ENCODE measurements at places on chromosomes 2 and 18.
A peak's percentile ranks its signal among the peaks of the same experiment; 100 is the strongest.

DNA sequence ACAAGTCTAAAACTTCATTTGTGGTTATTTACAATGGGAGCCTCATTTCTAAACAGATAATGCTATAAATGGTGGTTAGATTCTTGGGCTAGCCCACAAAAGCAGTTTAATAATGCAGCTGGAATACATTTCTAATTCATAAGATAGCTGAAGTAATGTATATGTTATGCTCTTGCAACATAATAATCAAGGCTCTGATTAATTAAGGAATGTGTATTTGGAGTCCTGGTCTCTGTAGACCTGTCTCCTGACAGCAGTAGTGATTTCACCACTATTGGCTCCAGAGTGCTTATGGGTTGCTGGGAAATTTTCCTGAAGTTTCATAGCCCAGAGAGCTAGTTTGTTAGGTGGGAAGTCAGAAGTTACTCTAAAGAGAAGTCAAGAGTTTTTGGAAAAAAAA is 21.3 kb upstream of the CDC42EP3 start:
- no peak for DNase-seq

DNA sequence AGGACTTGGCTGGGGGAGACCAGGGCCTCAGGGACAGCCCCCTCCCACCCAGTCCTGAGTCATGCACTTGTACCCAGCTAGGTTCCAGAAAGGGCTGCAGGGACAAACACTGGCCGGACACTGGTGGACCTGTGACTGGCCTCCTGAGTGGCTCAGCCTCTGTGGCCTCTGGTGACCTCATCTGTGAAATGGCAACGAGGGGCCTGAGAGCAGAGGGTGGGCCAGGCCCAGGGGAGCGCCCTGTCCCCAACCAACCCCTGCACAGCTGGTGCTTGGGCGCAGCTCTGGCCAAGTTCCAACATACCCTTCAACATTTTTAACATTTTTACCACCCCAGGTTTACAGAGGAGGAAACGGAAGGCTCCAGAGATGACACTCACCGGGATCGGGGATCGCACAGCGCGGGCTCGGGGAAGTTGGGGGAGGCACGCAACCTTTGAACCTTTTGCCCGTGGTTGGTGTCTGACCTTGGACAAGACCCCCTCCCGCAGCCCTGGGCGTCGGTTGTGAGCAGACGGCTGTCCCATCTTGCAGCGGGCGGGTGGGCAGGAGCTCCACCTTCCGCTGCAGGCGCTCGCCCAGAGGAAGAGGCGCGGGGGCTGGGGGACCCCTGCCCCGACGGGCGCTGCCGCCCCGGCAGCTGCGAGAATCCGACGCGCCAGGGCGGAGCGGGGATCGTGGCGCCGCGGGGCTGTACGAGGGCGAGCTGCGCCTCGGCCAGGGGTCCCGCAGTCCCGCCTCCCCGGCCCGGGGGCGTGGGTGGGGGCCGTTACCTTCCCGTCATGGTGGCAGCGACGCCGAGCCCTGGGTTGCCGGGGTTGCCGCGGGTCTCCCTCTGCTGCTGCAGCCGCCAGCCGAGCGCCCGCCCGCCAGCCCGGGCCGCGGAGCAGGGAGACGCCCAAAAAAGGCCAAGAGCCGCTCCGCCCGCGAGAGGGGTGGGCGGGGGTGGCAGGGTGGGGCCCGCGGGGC is 805 bp downstream of the LIMS2 start:
- DNase-seq = no peak

DNA sequence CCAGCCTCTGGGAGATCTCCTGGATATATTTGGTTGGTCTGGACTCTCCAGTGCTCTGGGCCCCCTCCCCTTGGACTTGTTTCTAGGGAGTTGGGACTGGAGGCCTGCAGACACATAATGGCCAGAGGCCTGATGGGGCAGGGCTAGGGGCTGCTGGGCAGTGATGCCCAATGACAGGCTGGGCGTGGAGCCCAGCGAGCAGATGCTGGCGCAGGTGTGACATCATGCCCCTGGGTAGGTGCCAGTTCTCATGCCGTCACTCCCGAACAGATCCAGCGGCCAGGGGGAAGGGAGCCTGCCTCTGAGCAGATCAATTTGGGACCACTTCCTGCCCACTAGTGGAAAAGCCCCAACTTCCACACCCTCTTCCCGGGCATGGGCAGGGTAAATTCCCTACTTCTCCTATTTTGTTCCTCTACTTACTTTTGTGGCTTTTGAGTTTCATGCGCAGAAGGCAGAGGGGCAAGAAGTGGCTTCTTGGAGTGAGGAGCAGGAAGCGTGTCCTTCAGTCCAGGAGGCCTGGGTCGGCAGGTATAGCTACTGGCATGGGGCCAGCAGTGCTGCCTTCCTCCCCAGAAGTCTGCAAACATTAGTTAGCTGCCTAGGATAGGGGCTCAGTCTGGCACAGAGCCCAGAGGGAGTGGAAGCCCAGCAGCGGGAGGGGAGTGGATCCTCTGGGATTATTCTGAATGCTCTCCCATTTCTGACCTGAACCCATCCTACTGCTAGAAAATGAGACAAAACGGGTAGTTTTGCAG is 6.1 kb downstream of the MPV17 start:
- no peak for DNase-seq

DNA sequence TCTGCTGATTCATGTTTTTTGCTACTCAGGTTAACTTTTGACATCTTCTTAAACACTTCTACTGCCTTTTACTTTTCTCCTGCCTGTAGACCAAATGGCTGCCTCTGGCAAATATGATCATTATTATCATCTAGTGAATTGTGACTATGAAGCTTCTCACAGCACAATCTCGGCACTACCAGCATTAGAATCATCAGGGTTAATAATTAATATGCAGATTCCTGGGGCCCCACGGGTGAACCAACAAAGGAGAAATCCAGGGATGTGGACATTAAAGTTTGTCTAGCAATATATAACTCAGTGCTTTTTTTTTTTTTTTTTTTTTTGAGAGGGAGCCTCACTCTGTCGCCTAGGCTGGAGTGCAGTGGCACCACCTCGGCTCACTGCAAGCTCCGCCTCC is 136.1 kb downstream of the SPOPL start:
- no peak for DNase-seq

DNA sequence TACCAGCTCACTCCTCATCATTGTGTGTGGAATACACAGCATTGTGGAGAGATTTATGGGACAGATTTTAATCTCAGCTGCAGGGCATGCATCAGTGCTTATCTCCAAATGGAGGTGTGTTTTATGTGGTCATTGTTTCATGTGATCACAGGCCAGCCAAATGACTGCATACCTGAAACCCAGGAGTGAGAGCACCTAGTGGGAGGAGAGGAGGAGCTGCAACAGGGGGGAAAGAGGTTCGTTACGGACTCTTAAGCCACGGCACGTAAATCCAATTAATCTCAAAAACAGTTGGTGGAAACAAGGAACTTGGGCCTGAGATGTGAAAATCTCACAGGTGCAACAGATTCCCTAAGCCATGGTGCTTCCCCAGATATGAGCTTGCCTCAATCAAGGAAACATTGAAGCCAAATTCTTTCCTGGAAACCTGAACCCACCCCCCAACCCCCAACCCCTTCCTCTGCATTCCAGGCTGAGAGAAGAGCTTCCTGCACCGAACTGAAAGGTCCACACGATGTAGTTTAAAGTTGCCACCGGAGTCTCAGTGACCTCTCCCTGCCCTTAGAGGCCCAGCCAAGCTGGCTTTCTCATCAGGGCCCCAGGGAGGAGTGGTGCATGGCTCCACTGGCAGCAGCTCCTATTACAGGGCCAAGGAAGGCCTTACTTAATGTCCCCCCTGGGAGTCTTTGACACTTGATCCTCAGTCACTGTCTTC is 167.4 kb downstream of the C1D start:
- DNase-seq = no peak

- no peak for DNase-seq
Measured at GRCh38 chr18:73990258-73990657, 157.4 kb downstream of the FBXO15 start.

DNA sequence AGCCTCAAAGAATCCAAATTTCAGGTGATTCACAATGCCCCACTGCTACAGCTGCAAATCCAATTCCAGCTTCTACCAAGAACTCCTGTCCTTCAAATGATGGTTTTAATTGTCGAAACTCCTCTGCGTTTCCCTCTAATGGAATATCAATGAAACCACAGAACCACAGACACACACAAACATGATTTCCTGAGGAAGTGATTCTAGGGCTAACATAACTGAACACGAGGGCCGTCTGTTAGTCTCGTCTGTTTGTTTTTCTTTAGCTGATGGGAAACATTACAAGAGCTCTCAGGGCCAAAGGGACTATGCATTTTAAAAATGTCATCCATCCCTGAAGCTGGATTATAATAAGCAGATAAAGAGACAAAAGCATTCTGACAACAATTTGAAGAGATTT is 59.4 kb downstream of the RNF152 start:
- no peak for DNase-seq

GRCh38 chr2:27754138-27754588 is 17.4 kb upstream of the MRPL33 start:
- peak; percentile 84 for DNase-seq

GRCh38 chr2:25993049-25993448 is 10.8 kb upstream of the KIF3C start:
- DNase-seq = no peak

GRCh38 chr18:23330423-23330822 is 122.7 kb upstream of the RIOK3 start:
- DNase-seq = no peak

DNA sequence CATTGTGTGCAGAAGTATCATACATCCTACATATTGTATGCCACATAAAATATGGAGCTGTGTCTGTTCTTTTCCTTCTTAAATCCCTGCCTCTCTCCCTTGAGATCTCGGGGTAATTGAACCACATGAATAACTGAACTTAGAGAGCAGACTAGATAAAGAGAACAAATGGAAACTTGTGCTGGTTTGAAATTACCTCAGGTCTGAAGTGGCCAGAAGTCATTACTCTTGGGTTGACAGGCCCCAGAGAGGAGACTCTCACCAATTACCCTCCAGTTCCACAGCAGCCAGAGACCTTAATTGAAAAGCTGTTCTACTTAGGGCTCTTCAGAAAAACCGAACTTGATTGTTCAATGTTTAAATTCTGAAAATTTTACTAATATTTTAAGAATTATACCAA is 5.0 kb upstream of the ADAM17 start:
- DNase-seq = no peak

DNA sequence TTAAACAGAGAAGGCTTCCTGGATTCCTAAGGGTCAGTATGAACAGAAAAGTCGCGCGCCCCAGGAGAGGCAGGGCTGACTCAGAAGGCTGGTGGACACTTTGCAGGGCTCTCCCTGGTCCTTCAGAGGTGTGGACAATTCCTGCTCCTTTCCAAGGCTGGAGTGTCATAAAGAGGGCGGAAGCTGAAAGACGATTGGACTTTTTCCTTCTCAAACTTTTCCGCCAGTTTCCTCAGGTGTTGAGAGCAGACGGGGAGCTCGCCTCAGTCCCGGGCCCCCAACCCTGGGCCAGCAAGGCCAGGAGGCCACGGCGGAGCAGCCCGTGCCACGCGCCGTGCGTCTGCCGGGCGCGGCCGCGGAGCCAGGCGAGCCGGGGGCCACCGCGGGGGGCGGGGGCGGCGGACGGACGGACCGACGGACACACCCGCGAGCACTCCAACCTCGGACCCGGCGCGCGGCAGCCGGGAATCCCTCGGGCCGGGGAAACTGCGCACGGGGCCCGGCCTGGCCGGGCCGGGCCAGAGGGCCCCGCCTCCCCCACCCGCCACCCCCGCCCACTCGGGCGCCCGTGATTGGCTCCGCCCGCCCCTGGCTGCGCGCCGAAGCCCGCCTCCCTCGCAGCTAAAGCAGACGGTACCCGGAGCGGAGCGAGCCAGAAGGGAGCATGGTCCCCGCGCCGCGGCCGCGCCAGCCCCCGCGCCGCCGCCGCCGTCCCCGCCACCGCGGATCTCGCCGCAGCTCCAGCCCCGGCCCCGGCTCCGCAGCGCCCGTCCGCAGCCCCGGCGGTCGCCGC is at the start of gene KLHL29:
Gene KLHL29 (plus strand): TSS at position 629 of the 793 bp plus-strand sequence. CDS start 177,018 bp downstream, outside the sequence.
- peak; percentile 63 for DNase-seq

DNA sequence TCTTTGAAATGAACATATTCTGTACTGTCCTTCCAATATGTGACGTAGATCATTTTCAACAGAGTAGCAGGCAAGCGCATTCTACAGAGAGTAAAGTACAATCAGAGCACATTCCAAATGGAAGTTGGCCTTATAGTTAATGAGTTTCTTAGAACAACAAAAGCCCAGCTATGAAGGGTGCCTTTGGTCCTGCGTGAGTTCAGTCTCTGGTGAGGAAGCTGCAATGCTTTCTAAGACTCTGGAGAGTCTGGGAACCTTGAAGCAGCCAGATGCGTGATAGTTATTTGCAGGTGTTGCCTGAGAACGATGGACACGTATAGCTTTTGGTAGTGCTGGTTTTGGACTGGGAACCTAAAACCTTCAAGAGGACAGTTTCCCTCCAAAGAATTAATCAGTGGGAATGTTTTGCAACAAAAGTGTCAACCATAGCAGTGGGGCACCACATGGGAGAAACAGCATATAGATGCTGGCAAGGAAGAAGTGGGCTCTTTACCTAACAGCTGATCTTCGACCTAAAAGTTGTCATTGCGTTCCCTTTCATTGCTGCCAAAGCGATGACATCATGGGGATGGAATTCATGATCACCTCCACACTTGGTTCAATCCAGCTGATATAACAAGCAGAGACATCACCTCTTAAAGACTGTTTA is 9.3 kb upstream of the SNORC start:
- no peak for DNase-seq

GRCh38 chr2:112004253-112004645 is 50.8 kb upstream of the TMEM87B start:
- no peak for DNase-seq

GRCh38 chr2:48534781-48535180 is 4.8 kb downstream of the STON1 start:
- no peak for DNase-seq

DNA sequence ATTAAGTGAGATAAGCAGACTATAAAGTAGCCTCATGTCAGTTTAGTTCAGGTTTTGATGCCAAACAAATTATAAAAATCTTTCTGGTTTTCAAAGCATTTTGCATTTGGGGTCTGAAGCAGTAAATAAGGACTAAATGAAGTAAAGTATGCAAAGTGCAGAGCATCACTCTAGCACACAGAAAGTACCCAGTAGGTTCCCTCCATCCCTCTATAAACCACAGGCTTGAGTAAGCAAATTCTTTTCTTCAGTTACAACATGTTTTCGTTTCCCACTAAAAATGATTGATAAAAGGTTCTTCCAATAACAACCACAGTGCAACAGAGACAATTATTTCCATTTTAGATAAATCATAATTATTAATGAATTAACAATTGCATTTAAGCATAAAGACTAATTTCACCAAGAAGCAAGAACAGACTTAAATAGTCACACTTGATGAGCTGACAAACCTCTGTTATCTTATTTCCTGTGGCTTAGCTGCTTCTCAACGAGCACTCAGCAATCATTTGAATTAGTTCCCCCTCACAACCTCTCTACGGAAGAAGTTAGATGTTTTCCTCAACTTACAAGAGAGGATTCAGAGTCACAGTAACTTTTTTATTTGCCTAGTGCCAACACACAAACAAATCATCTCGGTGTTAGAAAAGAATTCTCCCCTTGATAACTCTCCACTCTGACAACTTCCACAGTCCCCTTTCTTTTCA is 249.8 kb downstream of the NBAS start:
- peak; percentile 11 for DNase-seq

DNA sequence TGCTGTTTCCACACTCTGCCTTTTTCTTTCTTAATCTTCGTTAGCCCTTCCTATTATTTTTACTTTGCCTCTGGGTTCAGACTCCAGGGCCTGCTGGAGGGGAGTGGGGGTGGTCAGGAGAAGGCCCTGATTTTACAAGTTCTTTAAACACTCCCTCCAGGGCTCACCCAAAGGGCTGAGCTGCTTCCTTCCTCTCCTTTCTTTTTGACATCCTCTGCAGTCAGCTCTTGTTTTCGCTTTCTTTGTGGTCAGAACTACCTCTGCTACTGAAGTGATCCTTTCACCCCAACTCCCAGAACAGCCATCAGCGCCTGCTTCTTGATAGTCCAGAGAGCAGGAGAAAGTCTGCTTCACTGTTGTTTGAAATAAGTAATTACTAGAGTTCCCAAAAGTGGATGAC is 925.7 kb downstream of the EPHA4 start:
- peak; percentile 0 for DNase-seq

All from activated CD4-positive, alpha-beta T cell treated with anti-CD3 and anti-CD28 coated beads, Interleukin-2, amount 50 U/mL, for 16 hours (primary cell).